ENCODE measurements at places on chromosomes 7 and 10.
A peak's percentile ranks its signal among the peaks of the same experiment; 100 is the strongest.

DNA sequence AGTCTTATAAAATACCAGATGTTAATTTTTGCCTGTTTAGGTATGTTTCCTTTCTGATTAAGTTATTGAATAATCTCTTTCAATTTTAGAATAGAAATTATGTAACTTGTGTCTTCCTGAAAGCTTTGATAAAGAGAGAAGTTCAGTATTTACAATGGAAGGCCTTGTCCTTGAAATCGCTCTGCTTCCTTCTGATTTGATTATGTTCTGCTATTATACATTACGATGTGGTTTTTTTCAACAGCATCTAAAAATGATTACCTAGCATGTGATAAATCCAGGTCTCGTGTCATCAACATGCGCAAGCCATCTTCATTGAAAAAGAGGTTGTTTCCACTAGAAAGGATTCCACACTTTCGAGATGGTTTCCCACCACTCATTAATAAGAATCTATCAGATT is 96.5 kb upstream of the SLC26A5 start:
- no peak for DNase-seq

GRCh38 chr7:17832242-17832641 is 108.1 kb downstream of the SNX13 start:
- DNase-seq = no peak

DNA sequence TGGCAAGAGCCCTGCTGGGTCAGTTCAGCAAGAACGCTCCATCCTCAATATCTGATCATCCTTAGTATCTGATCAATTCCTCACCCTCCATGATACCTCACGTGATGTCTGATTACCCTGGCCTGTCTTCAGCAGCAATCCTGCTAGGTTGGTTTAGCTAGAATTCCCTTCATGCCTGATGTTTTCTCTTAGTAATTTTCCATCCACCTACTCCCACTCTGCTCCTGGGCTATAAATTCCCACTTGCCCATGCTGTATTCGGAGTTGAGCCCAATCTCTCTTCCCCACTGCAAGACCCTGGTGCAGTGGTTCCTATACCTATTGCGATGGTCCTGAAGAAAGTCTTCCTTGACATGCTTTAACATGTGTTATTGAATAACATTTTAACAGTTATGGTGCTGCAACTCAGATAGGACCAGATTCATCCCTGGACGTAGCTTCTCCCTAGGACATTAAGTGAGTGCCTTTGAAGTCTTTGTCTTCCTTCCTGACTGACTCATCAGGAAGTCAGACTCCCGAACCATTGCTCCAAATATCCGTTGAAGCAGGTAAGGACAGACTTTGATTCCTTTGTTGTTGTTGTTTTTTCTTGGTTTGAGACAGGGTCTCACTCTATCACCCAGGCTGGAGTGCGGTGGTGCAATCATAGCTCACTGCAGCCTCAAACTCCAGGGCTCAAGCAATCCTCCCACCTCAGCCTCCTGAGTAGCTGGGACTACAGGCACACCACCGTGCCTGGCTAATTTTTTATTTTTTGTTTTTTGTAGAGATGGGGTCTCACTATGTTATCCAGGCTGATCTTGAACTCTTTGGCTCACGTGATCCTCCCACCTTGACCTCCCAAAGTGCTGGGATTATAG is 29.4 kb upstream of the CLDN3 start:
- no peak for DNase-seq

DNA sequence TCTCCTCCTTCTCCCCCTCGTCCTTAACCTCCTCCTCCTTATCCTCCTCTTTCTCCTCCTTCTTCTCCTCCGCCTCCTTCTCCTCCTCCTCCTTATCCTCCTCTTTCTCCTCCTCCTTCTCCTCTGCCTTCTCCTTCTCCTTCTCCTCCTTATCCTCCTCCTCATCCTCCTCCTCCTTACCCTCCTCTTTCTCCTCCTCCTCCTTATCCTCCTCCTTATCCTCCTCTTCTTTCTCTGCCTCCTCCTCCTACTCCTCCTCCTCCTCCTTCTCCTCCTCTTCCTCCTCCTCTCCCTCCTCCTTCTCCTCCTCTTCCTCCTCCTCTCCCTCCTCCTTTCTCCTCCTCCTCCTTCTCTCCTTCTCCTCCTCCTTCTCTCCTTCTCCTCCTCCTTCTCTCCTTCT is 14.5 kb downstream of the PLXNA4 start:
- DNase-seq = no peak

DNA sequence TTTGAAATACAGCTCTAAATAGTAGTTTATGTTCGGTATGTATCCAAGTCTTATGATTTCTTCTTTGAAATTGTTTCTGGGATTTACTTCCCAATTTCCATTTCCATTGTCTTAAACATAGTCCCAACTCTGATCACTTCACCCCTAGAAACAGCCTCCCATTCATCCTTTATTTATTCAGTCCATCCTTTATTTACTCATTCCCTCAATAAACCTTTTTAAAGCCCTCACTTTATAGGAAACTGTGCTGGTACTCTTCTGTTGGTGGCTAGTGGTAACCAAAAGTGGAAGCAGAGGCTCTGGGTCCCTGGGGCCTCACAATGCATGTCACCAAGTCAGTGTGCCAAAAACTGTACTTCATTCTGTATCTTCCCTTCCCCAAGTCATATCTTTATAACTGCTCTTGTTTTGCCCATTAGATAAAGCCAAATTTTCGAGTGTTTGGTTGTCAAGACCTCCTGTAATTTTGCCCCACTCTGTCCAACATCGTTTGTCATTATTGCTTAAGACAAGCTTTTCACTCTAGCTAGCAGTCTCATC is 3.9 kb upstream of the EPC1 start:
- DNase-seq = no peak

DNA sequence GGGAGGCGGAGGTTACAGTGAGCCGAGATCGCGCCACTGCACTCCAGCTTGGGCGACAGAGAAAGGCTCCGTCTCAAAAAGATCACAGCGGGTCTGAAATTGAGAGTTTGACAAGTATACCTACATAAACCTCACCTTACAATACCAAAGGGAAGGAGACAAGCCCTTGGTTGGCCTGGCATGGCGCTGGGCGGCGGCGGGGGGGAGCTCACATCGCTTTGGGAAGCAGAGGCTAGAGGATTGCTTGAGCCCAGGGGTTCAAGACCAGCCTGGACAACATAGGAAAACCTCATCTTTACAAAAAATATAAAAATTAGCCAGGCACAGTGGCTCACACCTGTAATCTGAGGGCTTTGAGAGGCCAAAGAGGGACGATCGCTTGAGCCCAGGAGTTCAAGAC is 1.1 kb upstream of the ARPC1A start:
- no peak for DNase-seq

- DNase-seq = no peak
Measured at GRCh38 chr10:29163746-29164145, 125.1 kb upstream of the LYZL1 start.

GRCh38 chr10:82609845-82610244 is 734.9 kb downstream of the NRG3 start:
- DNase-seq = no peak

- DNase-seq = no peak
Measured at GRCh38 chr10:62025134-62025794, 123.8 kb downstream of the ARID5B start.

DNA sequence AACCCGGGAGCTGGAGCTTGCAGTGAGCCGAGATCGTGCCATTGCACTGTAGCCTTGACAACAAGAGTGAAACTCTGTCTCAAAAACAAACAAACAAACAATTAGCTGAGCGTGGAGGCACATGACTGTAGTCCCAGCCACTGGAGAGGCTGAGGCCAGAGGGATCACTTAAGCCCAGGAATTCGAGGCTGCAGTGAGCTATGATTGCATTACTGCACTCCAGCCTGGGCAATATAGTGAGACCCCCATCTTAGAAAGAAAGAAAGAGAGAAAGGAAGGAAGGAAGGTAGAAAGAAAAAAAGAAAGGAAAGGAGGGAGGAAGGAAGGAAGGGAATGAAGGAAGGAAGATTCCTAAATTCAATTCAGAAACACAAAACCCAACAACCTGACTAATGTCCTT is 141.3 kb upstream of the TNRC18 start:
- no peak for DNase-seq

GRCh38 chr10:44395902-44396670 is 11.2 kb upstream of the CXCL12 start:
- no peak for DNase-seq

DNA sequence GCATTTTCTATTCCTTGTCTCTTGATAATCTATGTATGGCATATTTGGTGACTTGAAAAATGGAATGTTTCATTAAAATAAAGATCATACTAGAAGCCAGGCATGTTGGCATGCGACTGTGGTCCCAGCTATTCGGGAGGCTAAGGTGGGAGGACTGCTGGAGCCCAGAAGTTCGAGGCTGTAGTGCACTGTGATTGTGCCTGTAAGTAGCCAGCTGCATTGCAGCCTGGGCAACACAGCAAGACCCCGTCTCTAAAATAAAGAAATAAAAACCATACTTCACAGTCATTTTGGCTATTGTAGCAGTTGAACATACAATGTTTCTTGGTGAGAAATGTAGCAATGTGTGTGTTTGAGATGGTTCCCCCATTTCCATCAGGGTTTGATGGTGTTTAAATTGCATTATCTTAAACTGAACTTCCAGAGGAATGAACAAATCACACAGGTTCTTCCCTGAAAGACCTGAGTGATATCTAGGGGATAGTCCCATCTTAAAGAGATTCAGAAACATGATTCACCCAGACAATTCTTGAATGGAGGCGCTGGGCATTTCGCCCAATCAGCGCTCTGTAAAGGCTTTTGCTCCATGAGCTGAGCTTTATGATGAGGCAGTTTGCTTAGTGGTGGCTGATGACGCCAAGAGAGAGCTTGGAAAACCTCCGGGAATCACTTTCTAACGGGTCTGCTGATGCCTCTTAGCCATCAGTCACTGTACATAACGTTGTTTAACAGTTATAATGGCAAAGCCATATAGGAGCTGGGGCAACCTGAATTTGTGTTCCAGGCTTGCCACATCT is 19.4 kb upstream of the BTBD16 start:
- no peak for DNase-seq

GRCh38 chr10:103463499-103463898 is 4.8 kb upstream of the CALHM1 start:
- no peak for DNase-seq

DNA sequence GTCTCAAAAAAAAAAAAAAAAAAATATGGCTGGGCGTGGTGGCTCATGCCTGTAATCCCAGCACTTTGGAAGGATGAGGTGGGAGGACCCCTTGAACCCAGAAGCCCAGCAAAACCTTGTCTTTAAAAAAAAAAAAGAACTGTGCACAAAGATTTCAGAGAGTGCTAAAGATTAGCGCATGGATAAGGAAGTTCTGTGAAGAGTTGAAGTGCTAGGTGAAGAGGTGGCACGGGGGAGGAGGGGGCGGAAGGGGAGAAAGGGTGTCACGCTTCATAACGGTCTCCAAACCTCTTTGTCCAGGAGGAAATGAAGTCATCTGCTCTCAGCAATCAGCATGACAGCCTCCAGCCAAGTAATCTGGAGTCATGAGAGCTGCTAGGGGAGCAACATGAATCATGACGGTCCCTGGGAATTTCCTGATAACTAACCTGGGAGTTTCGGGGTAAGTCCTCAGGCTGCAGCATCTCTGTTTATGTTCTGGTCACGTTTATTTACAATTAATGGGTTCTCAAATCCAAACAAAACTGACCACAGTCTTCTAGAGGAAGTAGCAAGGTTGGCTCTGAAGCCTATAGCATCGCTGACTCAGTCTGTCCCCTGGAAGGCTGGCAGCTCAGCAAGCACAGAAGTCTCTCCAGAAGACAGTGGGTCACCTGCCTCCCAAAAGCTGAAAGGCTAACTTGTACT is 1.9 kb upstream of the PLAU start:
- peak; percentile 76 for DNase-seq

DNA sequence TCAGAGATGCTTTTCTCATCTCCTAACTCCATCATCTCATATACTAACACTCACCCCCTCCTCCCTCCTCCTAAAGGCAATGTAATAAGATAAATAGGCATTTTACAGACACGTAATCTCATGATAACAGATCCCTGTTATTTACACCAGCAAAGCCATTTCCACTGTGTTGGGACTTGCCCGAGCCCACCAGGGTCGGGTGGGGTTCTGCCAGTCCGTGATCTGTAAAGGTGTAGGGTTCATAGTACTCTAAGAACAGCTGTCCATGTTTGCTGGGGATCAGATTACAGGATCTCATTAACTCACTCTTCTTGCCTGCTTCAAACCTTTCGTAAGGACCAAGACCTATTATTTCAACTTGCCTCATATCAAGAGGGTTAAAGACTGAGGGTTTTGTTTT is 172.4 kb downstream of the FZD1 start:
- no peak for DNase-seq

DNA sequence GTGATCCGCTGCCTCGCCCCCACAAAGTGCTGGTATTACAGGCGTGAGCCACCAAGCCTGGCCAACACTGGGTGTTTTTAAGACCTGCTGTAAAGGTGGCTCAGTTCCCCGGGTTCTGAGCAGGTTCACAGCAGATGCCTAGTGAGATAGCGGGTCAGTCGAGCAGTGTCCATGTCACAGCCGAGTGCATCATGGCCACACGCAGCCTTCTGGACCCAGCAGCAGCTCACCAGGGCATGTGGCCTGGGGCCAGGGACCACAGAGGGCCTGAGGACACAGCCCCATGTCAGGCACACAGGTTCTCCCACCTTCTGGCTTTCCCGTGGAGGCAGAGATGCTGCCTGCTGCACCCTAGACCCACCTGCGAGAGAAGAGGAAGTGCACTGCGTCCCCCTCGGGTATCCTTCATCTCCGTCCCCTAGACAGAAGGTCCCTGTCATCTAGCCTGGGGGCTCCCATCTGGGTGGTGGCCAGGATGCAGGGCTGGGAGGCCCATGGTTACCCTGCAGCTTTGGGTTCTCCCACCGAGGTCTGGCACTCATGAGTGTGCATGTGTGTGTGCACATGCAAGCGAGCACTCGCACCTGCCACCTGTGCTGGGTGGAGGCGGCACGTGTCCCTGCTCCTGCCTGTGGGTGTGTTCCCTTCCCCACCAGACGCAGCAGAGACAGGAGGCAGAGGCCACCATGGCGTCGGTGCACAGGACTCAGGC is 98.6 kb downstream of the NKX6-2 start:
- no peak for DNase-seq

DNA sequence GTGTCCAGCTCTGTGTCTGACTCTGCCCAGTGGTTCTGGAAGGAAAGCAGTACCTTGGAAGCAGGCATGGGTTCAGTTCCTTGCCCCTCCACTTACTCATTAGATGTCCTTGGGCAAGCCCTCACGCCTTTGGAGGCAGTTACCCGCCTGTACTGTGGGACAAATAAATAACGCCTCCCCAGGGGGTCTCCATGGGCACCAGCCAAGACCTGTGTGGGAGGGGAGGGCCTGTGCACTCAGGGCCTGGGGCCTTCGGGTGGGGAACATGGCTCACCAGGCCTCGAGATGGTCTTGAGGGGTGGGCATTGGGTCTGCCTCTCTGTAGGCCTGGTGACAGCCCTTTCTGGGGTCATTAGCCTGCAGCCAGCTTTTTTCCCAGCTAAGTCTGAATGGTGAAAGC is 142.0 kb downstream of the GRK5 start:
- DNase-seq = no peak

DNA sequence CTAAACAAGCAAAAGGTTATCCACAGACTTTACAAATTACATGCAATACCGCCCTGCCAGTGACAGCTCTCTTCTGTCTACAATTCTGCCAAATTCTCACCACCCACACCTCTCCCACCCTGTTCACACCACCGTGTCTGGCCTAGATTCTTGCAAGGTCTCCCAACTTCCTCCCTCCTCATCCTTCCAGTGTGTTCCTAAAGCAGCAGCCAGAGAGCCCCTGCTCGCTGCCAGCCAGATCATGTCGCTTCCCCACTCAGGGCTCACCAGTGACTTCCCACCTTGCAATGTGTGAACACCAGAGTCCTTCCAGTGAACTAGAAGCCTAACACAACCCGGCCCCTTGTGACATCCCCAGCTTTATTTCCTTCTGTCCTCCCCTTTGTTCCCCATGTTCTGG is 121.6 kb downstream of the HECW1 start:
- no peak for DNase-seq
